Spinal cord (tissue), 10 donors: ENCODE measurements at places on chromosomes 7 and 10. TPM values are rescaled to one million over a fixed set of nuclear protein-coding genes. Genes with fewer than 3 reads are reported as not detected.

DNA sequence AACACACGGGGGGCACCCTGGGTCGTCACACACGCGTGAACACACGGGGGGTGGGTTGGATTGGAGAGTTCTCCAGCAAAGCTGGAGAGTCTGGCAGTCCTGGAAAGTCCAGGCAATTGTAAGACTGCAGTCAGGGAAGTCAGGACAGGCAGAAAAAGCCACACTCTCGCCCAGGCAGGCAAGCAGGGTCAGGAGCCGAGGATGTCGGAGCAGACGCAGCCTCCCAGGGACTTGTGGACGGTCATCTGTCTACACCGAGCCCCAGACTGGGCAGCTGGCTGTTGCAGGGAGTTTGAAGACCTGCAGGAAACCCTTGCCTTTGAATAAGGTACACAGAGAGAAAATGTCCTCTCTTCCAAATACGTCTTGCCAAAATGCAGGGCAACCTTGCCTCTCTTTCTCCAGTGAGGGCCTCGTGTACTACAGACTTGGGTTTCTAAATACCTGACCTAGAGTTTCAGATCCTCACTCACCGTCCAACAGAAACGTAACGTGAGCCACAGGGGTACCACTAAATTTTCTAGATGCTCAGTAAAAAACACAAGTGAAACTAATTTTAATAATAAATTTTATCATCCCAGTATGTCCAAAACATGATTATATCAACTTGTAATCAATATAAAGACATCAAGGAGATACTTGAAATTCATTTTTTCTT lies 176.7 kb downstream of the ADARB2 start:
- no peak for DNase-seq

DNA sequence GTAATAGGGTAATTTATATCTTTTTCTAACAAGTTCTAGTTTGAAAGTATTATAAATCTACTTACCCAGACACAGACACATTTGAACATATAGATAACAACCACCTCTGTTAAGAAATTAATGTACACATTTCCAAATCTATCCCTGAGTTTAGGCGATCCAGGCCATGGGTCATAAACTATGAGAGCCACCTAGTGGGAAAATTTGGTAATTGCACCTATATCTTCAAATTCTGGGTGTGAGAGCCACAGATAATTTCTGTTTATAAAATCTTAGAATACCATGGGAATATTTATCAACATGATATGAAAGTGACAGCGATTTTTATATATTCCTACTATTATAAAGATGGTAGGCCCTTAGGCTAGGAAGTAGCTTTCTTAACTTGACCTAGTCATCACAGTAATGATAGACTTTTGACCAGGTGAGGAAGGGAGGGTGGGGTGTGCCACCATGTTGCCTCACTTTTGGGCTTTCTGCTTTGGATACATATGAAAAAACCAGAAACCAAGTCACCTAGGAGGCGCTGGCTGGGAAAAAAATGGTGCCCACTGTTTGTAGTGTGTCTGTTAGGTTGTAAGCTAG lies 8.0 kb upstream of the EPHA1 start:
- peak; percentile 35 for DNase-seq

GRCh38 chr10:91105269-91105668 lies 115.2 kb upstream of the PCGF5 start:
- no peak for DNase-seq

DNA sequence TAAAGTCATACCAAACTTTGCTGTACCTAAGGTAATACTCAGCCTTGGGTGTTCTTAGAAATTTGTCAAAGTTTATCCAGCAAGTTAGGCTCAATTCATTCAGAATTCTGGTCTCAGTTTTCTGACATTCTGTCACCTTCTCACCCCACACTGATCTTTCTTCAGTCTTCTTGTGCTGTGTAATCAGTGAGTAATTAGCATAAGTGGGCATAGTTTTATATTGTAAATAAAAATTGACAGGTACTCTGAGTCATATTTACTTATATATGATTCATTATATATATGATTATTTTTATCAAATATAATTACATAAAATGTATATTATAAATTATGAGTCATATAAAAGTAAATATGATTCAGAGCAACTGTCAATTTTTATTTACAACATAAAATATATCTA lies 170.9 kb upstream of the MAGI2 start:
- no peak for DNase-seq

DNA sequence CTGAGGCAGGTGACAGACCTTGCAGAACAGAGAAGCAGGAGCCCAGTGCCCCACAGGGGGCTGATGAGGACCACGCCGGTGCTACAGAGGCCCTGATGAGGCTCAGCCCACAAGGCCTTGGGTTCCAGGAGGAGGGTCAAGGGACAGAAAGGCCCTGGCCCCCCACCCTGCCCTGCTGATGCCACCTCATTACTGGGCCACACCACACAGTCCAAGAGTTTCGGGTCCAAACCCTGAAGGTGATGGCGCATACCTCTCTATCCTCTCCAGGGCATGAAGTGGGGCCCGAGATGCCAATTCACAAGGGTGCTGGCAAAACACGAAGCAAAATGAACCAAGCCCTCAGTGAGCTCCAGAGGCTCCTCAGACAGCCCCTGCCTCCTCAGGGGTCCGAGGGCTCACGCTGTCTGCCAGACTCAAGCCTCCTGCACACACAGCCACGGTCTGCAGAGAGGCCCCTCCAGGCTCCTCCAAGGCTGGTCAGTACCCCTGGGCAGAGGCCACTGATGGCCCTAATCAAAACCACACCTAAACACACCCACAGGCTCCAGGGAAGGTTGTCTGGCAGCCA lies 32.3 kb downstream of the RASGEF1A start:
- DNase-seq, result no peak

GRCh38 chr7:74485611-74486010 lies 31.9 kb downstream of the GTF2IRD1 start:
- no peak for DNase-seq

- no peak for DNase-seq
Measured at GRCh38 chr10:16901106-16901505, 83.9 kb upstream of the RSU1 start.

GRCh38 chr7:139656387-139656786 lies 121.4 kb downstream of the HIPK2 start:
- no peak for DNase-seq

GRCh38 chr10:113471241-113471996 lies 81.4 kb upstream of the HABP2 start:
- DNase-seq, result no peak

DNA sequence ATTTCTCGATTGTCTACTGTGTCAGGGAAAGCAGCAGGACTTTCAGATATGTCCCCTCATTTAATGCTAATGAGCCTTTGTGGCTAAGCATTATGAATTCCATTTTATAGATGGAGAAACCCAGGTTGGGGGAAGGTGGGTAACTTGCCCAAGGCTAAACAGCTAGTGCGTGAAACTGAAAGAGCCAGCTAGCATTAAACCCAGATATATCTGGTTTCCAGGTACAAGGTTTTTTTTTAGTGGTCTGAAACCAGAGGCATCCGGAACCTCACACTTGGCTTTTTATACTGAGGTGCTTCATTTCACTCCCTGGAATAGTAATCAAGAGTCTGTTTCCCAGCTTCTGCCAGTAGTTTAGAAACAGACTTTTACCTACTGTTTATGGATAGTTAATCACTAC lies 694.8 kb downstream of the PHTF2 start:
- DNase-seq, result no peak

- peak; percentile 38 for DNase-seq
Measured at GRCh38 chr7:122014697-122015096, 129.4 kb downstream of the AASS start.

DNA sequence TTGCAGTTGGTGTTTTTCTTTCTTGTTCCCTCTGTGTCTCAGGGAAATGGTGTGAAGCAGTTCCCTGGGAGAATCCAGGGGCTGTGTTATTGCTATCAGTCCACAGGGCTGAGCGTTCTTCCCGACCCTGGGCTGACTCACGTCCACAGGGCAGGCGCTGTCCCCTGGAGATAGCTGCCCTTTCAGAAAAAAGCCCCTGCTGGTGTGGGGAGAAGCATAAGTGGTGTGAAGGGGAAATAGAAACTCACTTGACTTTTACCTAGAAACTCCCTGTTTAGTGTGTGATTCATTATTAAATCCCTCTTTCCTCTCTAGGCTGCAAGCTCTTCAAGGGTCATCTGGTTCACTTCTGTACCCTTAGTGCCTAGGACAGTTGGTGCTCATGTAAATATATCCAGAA lies 63.3 kb upstream of the SMNDC1 start:
- no peak for DNase-seq

- no peak for DNase-seq
Measured at GRCh38 chr7:74355091-74355490, 65.9 kb downstream of the CLIP2 start.

DNA sequence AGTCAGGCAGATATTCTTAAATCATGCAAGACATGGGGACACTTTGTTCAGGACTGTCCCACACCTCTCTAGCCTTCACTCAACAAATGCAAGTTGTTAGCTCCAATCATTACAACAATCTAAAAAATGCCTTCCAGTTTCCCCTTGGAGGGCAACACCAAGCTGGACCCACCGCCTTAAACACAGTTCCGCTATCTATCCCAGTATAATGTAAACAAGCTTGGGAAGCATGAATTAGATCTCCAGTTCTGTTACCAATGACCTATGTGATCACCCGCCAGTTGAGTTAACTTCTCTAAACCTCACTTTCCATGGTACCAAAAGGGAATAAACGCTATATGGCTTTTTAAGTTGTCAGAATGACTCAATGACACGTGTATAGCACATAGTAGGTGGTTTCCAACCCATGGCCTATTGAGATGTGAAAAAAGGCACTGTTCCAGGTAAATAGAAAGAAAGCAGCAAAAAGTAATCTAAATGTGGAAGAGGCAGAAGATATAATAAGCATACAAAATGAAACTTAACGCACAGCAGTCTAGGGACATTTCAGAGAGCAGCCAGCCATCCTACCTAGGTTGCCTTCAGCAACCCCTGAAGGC lies 2.4 kb upstream of the REEP3 start:
- DNase-seq, result no peak

DNA sequence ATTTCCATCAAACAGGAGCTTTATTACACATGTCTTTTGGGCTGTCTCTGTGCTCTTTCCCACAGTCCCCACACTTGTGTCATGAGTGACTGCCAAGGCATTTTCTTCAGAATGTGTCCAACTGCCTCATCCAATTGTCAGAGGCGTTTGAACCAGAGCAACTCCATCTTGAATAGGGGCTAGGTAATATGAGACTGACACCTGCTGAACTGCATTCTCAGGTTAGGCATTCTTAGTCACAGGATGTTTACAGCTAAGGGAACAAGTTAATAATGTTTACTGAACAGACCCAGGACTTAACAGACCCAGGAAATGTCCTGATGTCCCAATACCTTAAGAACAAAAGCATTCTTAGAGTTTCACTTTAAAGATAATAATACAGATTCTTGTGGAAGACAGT lies 595.5 kb downstream of the REEP3 start:
- no peak for DNase-seq

- no peak for DNase-seq
Measured at GRCh38 chr10:99973190-99973589, 36.6 kb downstream of the DNMBP start.

DNA sequence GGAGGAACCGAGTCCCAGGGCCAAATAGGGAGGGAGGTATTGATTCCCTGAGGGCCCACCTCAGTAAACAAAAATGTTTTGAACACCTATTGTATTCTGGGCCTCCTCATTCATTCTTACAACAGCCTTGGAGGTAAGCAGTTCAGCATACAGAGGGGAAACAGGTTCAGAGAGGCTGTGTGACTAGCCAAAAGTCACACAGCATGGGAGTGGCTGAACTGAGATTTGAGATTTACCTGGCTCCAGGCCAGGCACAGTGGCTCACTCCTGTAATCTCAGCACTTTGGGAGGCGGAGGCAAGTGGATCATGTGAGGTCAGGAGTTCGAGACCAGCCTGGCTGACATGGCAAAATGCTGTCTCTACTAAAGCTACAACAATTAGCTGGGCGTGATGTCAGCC lies 107.2 kb downstream of the TMEM130 start:
- no peak for DNase-seq

DNA sequence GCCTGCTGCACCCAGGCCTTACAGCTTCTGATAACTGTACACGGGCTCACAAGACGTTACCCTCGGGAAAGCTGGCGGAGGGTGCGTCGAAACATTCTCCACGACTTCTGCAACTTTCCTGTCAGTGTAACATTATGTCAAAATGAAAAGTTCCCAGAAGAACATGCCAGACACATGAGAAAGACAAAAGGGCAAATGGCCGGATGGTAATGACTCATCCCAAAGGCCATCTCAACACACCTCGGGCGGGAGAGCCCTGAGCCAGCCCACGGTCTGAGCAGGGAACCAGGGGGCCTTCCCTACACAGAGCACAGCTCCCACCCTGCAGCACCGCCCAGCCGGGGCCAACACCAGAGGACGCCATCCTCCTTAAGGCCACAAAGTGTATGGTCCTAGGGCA lies 118.7 kb downstream of the MAD1L1 start:
- no peak for DNase-seq

DNA sequence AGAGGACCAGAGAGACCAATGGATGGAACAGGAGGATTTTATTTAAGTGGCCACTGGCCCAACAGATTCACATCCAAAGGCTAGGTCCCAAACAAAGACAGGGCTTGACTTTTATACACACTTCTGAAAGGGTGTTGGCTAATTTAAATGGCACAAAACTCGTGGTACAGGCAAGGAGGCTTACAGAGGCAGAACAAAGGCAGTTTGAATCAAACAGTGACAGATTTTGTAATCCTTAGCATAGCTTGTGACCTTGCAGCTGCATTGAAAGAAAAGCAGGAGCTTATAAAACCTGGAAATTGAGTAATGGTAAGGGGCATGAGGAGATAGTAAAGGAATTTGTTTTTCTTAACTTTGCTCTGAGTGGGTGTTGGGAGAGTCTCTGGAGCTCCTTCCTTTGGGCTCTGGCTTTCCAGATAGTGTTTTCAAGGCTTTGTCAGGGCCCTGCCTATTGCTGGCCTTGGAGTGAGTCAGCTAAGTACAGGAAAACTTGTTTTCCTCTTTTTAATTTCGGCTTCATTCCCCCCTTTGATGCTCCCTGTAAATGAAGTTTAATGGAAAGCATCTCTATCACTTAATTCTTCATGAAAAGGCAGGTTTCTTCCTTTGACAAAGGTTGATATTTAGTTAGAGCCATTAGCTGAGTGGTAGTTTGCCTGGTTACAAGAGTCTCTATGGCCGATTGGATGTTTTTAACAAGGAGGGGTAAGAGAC lies 96.9 kb downstream of the TRIM24 start:
- no peak for DNase-seq

DNA sequence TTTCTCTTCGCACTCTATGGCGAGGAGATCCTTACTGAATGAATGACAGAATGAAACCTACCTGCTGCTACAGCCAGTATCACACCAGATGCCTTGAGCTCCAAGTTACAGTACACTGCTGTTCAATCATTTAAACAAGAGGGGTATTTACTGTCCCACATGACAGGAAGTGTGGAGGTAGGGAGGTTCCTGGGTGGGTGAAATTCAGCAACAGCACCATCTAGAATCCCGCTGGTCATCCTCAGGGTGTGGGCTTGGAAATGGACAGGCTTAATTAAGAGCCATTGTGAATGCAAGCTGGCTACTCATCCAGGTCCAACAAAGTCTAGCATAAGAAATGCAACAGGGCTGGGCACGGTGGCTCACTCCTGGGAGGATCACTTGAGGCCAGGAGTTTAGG lies 14.7 kb downstream of the CYTH3 start:
- no peak for DNase-seq

GRCh38 chr7:152702-153391 lies 39.5 kb upstream of the FAM20C start:
- DNase-seq, result no peak

The CHAT gene
- total RNA-seq, result 0.61 TPM

The FBXO24 gene
- 0.40 TPM for total RNA-seq

The EPHA1 gene
- total RNA-seq, result 0.89 TPM

The GOT1 gene
- 38.0 TPM for total RNA-seq

The ASB10 gene
- total RNA-seq, result not detected

The RBM28 gene
- total RNA-seq, result 15.4 TPM
